Left ventricle myocardium inferior (tissue), 1 donor: ENCODE measurements at places on chromosomes 1 and 21.
A peak's percentile ranks its signal among the peaks of the same experiment; 100 is the strongest.

DNA sequence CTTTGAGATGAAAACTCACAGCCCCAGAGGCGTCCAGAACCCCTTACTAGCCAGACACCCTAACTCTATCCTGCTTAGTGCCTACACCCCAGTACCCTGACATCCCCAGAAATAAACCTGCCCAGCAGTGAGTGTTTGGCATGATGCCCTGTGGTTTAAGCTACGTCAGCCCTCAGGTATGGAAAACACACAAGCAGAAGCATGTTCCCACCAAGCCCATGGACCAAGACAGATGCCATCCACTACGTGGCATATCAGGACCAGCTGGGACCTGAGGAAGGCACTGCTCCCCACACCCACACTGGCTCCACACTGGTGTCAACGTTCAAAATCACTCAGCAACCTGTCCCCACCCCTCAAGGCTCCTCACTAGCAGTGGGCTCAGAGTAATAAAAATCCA lies 116.4 kb downstream of the SYT2 start:
- DNase-seq = no peak

GRCh38 chr21:44337449-44337848 lies 1.7 kb downstream of the CFAP410 start:
- DNase-seq = no peak

GRCh38 chr1:84995484-84996334 lies 1.2 kb downstream of the MCOLN2 start:
- no peak for DNase-seq

DNA sequence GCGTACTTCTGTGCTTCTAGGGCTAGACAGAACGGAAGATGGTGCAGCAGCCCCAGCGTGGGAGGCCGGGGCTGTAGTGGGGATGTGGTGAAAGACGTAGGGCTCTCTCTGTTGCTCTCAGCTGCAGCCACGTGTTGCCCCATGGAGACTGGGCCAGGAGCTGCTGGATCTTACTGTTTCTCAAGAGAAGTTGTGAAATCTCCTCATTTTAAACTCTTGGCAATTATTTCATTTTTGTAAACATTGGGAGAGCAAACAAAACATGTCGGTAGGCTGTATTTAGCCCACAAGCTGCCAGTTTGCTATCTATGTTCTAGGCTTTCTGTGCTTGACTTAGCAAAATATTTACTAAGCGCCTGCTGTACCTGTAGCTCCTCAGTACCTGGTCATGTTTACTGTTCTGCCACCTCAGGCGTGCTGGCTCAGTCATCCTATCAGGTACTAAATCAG lies 15.9 kb upstream of the ELOA start:
- DNase-seq = peak; percentile 68

DNA sequence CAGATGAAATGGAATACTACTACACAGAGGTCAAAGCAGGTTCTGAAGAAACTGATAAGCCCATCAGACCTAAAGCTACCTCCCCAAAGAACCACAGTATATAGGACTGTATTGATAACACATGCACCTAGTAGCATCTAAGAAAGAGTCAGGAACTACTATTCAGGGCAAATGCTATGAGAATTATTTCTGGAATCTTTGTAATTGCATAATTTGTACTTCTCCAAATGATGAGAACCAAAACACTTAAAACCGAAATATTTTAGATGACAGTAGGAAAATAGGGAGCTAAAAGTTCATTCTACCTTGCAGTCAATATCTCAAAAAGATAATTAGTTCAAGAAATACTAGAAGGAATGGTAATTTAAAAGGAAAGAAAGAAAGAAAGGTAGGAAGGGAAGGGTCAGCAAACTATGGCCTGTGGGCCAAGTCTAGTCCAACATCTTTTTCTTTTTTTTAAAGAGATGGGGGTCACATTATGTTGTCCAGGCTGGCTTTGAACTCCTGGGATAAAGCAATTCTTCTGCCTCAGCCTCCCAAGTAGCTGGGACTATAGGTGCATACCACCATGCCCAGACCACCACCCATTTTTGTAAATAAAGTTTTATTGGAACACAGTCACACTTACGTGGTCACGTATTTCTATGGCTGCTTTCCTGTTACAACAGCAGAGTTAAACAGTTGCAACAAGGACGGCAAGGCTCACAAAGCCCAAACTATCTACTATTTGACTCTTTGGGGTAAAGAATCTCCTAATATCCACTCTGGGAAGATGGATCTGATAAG lies 24.0 kb downstream of the EGLN1 start:
- DNase-seq = no peak
